ENCODE measurements at places on chromosomes 1 and 21.
A peak's percentile ranks its signal among the peaks of the same experiment; 100 is the strongest.

DNA sequence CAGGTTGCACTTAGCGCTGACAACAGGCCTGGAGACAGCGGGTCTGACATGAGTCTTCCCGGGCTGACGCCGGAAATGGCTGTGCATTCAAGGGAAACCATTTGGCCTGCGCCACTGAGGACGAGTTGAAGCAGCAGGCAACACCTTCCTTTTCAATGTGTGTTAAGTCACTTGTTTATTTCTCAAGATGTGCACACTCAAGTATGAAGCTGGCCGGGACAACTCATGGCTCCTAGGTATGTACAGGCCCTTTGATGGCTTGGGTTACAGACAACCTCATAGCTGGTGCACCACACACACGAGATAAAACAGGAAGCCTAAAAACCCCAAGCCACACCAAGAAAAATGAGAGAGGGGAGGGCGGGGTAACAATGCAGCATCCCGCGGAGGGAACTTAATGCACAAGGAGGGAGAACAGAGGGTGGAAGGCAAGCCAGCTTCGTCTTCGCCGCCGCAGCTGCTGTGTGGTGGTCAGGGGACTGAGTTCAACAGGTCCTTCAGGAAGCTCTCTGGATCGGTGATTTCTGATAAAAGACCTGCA lies 118.0 kb upstream of the IFFO2 start:
- DNase-seq = no peak

DNA sequence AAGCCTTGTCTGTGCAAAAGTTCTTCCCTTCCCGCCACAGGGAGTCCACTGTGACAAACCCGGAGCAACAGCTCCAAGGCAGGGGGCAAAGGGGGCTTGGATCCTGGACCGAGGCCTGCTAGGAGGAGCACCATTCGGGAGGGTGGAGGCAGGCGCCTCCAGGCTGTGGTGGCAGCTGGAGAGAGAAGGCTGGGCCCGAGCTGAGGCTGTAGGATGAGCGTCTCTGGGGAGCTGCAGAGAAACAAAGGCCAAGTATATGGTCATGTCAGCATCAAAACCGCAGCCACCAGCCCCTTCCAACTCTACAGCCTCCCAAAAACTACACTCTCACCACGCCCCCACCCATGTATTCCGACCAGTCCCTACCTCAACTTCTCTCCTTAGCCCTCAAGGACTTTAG lies 579 bp downstream of the SH3BP5L start:
- DNase-seq = no peak

- no peak for DNase-seq
Measured at GRCh38 chr1:81708250-81708649, 92.5 kb upstream of the ADGRL2 start.

GRCh38 chr21:26572702-26573381 lies at the start of gene CYYR1:
CYYR1 (minus strand) TSS chr21:26573286; CDS start chr21:26572940, 346 bp downstream.
- peak; percentile 27 for DNase-seq

DNA sequence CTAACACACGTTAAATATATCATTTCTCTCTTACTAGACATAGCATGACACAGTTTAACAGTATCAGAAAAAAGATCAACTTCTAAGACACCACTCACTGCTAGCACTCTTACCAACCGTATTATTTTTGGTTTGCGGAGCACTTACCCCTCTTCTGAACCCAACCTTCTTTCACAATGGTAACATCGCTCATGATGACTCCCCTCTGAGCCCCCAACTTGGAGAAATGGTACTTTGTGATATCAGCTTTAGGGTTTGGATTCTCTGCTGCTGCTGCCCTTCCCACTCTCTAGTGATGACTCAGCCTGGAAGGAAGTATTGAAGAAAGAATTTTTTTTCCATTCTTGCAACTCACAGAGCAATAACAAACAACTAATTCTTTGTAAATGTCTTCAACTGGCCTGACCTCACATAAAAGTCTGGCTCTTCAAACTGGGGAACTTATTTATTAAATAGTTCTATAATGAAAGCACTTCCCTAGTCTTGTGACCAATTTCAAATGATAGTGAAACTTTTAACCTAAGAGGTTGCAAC lies 7.0 kb downstream of the AKT3 start:
- peak; percentile 44 for DNase-seq

GRCh38 chr21:41396558-41397075 lies 29.4 kb upstream of the MX1 start:
- peak; percentile 93 for DNase-seq

DNA sequence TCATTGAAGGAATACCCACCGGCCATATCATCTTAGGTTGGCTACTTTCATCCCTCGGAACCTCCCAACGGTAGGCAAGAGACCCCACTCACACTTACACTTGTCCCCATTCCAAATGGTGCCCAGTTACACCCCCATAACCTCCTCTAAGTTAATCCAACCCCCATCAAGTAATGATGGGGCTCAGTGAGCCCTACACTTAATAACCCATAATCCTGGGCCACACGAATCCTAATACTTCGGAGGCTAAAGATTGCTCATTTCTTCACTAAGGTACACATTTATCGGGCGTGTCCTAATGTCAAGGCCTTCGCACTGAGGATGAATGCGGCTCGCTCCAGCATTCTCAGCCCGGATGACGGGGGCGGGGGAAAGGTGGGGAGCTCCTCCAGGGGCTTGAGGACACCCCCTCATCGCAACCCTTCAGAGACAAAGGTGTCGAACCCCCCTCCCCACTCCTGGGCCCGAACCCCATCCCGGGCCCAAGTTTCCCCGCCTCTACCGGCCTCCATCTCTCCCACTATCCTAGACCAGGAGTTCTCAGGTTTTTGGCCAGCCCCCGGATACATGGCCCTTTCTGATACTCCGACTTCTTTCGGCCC lies 435 bp downstream of the ILF2 start:
- peak; percentile 21 for DNase-seq
